ENCODE measurements at places on chromosomes 3 and 15.

DNA sequence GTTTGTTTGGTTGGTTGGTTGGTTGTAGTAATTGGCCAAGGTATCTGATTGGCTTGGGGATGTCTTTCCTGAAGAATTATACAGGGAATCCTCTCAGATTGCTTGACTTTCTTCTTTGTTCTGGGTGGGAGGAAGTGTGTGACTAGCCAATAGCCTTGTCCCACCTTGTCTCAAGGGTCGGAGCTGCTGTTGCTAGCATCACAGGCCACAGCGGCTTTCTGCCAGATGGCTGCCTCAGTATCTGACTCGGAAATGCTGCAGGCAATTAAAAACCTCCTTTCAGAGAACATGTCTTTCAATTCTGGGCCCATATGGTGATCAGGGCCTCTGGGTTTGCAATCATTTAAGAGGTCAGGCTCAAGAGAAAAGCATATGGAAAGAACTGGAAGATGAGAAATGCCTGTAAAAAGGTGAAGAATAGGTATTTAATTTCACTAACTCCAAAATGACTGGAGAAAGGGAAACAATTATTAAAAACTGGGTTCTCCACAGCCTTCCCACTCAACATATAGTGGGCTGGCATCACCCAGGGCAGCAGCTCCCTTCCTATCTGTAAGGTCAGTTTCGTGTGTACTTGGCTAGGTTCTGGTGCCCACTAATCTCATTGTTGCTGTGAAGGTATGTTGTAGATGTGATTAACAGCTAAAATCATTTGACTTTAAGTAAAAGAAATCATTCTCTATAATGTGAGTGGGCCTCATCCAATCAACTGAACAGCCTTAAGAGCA lies 32.4 kb downstream of the TGFBR2 start:
- DNase-seq: no peak

- no peak for DNase-seq
Measured at GRCh38 chr3:140290105-140290504, 355.1 kb downstream of the CLSTN2 start.

- no peak for DNase-seq
Measured at GRCh38 chr15:47377465-47377864, 339.8 kb upstream of the SEMA6D start.

DNA sequence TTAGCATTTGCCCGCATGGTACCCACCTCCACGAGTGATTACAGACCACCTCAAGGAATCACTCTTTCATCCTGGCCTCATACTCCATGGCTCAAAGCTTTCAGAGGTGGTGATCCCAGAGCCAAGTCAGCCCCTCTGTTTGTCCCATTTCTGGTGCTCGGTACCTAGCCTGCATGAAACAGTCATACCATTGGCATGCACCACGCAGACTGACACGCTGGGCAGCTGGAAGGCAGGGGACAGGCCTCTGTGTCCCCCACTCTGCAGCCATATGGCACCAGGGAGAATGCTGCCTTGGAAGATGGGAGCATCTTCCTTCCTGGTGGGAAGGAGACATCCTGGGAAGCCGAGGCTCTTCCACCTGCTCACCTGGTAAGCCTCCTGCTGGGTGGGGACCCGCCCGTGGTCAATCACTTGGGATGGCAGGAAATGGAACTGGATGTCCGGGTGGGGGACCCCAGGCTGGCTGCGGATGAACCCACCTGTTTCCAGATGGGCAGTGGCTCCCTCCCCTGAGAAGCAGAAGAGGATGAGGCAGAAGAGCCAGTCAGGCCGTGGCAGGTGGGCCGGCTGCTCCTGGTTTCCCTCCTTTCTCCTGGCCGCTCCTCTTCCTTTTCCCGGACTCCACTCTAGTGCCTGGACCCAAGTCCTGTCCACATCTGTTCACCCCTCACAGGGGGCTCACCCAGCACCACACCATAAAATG lies 26.9 kb downstream of the CHDH start:
- no peak for DNase-seq

GRCh38 chr3:128423525-128424147 lies 43.1 kb downstream of the DNAJB8 start:
- DNase-seq: no peak

- DNase-seq: no peak
Measured at GRCh38 chr3:59483191-59483590, 433.4 kb upstream of the CFAP20DC start.

GRCh38 chr3:120614765-120615164 lies 18.6 kb downstream of the NDUFB4 start:
- no peak for DNase-seq

DNA sequence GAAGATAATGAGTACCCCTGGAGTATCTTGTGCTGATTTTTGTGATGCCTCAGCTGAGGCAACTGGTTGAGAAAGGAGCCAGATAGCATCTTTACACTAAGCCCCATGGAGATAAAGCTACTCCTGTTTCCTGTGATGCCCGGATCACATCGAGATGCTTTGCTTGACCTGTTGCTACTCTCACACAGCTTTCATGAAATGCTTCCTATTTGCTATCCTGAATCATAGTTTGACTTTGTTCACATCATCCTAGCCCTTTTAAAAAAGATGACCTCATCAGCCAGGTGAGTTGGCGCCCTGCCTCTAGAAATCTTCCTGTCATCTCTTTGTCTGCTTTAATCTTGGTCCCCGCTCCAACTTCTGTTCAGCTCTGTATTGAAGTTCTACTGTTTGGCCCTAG lies 409.6 kb upstream of the TBL1XR1 start:
- DNase-seq: no peak

- no peak for DNase-seq
Measured at GRCh38 chr3:10806006-10806405, 10.0 kb upstream of the SLC6A11 start.

DNA sequence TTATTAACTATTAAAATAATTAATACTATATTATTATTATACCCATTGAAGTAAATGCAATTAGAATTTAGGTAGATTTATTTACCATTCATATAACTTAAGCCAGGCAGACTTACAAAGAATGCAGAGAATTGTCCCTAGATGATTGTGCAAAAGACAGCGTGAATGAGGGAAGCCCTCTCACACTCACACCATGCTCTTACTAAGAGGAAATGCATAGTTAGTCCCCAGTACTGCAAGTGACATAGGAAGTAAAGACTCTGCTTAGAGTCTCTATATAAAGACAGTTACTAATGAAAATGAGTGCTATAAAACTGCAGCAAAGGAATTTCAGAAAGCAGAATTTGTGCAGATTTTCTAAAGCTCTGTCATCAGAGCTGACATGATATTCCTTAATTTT lies 270.4 kb downstream of the ZBBX start:
- no peak for DNase-seq

DNA sequence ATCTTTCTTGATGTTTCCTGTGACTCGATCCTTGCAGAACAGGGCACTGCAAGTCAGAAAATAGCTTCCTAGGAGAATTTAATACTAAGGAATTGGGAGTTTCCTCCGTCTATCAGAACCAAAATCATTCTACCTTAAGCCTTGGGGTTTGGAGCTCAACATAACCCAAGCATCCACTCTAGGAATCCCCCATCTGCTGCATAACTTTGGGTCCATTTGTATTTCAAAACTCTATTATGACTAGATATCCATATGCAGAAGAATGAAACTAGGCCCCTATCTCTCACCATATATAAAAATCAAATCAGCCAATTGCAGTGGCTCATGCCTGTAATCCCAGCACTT lies 61.7 kb upstream of the AKAP13 start:
- no peak for DNase-seq

- DNase-seq: no peak
Measured at GRCh38 chr3:140580746-140581145, 97.1 kb upstream of the TRIM42 start.

- DNase-seq: no peak
Measured at GRCh38 chr3:19363071-19363470, 214.8 kb downstream of the KCNH8 start.

- no peak for DNase-seq
Measured at GRCh38 chr3:126130981-126131745, 47.2 kb upstream of the SLC41A3 start.

- no peak for DNase-seq
Measured at GRCh38 chr3:66133050-66133757, 87.6 kb upstream of the SLC25A26 start.

DNA sequence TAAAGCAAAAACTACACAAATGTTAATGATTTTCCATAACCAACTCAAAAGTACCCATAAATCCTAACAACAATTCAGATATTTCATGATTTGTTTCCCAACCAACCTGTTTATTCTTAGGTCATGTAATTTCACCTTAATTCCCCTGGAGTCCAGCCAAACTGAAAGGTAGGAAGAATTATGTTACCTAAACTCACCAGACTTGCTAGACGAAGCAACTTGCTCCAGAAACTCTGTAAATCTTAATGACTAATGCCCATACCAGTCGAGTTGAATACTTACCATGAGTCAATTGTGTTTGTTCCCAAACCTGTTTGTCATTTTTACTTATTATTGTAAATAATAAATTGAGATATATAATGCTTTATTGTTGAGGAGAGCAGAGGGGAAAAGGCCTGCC lies 1030.0 kb downstream of the TBL1XR1 start:
- DNase-seq: no peak

GRCh38 chr3:17544632-17545031 lies 197.8 kb downstream of the TBC1D5 start:
- no peak for DNase-seq

DNA sequence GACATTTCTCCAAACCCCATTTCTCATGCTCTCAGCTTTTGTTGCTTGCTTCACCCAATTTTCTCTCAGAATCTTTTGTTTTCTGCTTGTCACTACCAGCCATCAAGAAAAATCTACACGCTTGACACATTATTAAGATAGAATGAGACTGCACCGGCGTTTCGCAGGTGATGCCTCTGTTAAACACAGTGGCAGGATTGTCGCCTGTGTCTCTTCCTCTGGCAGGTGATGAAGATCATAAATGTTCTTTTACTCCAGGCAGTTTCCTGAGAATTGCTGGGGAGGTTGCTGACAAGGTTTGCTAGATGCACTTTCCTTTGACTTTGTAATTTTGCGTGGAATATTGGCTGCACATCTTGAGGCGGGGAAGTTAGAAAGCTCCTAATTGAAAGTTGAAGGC lies 75.4 kb downstream of the IL1RAP start:
- DNase-seq: no peak

- no peak for DNase-seq
Measured at GRCh38 chr15:35445891-35446290, 100.1 kb downstream of the DPH6 start.

DNA sequence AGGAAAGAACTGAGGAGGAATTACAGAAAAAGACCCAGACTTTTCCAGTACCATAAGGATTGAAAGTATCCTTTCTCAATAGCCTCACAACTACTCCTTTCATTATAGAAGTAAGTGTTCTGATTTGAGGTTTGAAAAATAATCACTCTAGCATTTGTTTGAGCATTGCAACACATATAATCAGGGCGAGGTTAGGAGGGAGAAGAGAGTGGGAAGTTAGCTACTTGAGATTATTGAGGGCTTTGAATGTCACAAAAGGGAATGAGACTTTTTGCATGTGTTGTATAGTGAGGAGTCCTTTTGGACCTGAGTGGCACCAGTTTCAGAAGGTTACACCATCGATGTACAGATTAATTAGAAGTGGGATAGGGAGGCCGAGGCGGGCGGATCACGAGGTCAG lies 65.2 kb upstream of the TNIK start:
- DNase-seq: no peak

GRCh38 chr3:31695280-31696008 lies 162.7 kb downstream of the STT3B start:
- DNase-seq: no peak

GRCh38 chr3:61055447-61055846 lies 195.8 kb downstream of the FHIT start:
- no peak for DNase-seq

GRCh38 chr3:194277104-194277785 lies 73.9 kb downstream of the CPN2 start:
- DNase-seq: no peak

DNA sequence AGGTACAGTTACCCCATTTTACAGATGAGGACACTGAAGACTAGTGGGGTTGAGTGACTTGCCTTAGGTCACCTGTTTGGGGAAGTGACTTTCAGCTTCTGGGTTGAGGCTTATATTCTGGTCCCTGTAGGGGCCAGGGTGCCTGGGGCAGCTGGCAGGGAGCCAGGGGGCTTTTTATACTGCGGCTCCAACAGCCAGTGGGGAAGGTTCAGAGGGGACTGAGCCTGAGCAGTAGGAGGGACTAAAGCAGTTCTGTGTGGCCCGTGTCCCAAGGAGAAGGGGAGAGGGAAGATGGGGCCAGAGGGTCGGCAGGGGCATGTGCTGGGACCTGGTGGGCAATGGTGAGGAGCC lies 37.7 kb downstream of the SLC6A6 start:
- no peak for DNase-seq

- peak; percentile 15 for DNase-seq
Measured at GRCh38 chr3:168096210-168096652, 507 bp upstream of the GOLIM4 start.

GRCh38 chr3:48738144-48738536 lies 21.1 kb upstream of the IP6K2 start:
- DNase-seq: no peak

DNA sequence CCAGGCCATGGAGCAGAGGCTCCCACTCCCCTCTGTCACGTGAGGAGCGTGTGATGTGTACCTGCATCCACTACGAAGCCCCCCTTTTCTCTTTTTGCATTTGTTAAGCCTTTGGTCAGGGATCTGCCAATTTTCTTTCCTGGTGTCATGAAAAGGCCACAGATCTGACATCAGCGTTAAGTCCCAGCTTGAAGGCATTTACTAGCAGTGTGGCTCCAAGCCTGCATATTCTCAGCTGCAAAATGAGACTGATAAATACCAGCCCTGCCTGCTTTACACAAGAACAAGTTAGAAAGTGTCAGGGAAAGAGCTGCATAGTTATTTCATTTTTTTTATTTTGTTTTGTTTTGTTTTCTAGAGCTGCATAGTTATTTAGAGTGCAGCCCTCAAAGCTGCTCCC lies 2.3 kb upstream of the ANKRD63 start:
- DNase-seq: no peak

DNA sequence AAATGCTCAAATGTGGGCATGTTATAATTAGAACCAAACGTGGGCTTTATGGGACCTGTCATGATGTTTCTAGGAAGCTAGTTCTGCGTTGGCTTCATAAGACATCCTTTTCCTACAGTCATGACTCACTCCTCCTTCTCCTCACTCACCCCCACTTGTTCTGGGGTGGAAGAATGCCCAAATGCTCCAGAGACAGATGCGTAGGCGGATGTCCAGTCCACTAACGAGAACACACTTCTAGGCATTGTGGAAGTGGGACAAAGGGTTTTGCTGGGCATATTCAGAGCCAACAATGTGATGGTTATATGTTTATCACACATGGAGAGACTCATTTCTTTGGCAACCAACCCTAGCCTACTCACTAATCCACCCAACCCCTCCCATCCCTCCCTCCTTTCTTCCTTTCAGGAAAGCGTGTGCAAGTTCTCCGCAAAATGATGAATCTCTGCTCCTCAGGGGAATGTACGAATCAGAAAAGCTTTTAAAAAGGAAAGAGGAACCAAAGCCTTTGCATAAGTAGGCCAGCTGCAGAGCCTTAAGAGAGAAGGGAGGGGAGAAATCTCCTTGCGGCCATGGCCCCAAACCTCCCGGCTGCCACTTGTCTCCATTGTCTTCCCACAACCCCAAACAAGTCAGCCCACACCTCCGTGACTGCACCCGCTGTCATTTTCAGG lies 123.0 kb upstream of the SPRED1 start:
- no peak for DNase-seq

- no peak for DNase-seq
Measured at GRCh38 chr15:90713081-90713480, 4.1 kb upstream of the BLM start.
